ENCODE measurements at places on chromosomes 3 and 15.
A peak's percentile ranks its signal among the peaks of the same experiment; 100 is the strongest.

DNA sequence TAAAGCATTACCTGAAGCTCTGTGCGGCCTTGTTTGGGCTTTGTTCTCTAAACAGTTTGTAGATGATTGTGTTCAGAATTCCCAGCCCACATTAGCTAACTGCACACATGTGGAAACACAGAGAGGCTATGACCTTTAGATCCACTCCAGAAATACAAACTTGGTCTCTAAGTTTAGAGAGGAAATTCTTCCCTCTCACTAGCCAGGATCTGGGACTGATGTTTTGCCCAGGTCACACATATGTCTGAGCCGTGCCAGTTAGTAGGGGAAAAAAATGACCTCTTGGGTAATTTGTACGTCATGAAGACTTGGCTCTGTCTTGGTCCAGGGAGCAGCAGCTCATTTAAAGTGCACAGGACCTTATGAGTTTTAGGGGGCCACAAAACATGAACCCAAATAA, 223.1 kb downstream of the RBMS3 start:
- peak; percentile 80 for DNase-seq

DNA sequence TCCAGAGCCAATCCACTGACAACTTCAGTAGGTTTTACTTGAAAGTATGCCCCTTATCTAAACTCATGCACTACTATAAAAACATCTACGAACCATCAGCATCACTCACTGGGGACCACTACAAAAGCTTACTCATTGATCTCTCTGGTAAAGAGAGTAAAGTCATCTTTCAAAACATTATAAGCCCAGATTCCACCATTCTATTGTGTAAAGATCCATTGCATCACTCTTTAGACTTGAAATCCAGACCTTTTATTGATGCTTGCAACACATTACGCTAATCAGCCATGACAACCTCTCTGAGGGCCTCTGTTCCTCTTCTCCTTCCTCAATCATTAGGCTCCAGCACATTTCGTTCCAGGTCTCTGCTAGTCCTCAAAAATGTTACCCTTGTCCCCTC, 248.9 kb upstream of the WNT5A start:
- DNase-seq, result no peak

- no peak for DNase-seq
These were observed 1022.9 kb downstream of the MCTP2 start for GRCh38 chr15:95254263-95254662.

GRCh38 chr3:143991713-143992112, 20.1 kb downstream of the DIPK2A start:
- no peak for DNase-seq

DNA sequence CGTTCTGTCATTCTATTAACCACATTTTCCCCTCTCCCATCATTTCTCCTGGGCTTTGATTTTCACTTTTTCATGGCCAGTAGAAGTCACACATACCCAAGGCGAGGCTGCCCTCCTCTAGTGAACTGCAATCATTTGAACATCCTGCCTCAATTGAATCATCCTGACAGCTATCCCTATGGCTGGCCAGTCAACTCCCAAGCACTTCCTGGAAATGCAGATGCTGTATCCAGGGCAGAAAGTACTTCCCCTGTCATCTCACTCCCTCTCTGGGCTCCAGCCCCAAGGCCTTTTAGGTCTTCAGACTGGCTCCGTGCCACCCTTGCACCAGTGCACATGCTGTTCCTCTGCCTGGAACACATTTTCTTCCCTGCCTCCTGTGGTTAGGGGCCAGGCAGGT, 738.3 kb upstream of the CFAP20DC start:
- no peak for DNase-seq

DNA sequence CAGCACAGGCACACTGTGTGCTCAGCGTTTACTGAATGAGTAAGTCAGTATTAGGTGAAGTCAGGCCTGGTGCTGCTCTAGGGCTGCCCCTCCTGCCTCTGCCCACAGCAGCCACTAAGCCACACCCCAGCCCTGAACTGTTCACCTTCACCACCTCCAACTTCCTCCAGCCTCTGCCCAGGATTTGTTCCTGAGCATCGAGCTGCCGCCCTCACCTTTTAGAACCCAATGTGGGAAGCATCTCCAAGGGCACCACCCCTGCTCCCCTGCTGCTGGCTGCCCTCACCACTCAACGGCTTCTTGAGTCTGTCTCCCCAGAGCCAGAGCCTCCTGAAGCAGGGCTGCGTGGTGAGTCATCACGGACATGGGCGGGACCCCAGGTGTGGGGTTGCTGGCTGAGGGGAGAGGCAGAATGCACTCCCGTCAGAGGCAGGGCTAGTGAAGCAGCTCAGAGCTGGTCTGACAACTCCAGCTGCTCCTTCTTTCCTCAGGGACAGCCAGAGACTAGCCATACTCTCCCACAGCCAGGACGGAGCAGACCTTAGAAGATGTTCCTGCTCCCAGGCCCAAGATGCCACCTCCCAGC, 5.8 kb downstream of the HYAL2 start:
- no peak for DNase-seq

- no peak for DNase-seq
These were observed 184.0 kb downstream of the MAGI1 start for GRCh38 chr3:65854606-65855304.

GRCh38 chr15:40853241-40853890, 9.5 kb downstream of the SPINT1 start:
- no peak for DNase-seq

DNA sequence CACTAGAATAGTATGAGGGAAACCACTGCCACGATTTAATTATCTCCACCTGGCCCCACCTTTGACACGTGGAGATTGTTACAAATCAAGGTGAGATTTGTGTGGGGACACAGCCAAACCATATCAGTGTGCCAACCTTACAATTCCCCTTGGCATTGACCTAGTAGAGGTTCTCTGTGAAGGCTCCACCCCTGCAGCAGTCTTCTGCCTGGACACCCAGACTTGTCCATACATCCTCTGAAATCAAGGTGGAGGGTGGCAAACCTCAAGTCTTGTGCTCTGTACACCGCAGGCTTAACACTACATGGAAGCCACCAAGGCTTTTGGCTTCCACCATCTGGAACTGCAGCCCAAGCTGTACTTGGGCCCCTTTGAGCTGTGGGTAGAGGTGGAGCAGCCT, 8.8 kb upstream of the IQGAP1 start:
- no peak for DNase-seq

DNA sequence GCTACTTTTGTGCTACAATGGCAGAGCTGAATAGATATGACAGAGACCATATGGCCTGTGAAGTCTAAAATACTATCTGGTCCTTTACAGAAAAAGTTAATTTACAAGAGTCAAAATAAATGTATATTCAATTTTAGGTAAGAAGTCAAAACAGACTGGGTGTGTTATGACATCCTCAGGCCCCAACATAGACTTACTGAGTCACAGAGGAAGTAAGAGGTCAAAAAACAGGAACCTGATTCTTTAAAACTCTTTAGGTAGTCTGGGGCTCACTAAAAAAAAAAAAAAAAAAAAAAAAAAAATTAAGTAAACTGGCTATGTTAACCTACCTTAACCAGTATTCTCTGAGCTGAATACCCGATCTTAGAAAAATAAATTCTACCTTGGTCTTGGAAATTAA, 13.1 kb downstream of the DNAAF4 start:
- DNase-seq, result no peak

- DNase-seq, result no peak
These were observed 23.1 kb downstream of the AADAC start for GRCh38 chr3:151837057-151837456.

- DNase-seq, result no peak
These were observed 18.9 kb upstream of the ACAP2 start for GRCh38 chr3:195461594-195462307.

DNA sequence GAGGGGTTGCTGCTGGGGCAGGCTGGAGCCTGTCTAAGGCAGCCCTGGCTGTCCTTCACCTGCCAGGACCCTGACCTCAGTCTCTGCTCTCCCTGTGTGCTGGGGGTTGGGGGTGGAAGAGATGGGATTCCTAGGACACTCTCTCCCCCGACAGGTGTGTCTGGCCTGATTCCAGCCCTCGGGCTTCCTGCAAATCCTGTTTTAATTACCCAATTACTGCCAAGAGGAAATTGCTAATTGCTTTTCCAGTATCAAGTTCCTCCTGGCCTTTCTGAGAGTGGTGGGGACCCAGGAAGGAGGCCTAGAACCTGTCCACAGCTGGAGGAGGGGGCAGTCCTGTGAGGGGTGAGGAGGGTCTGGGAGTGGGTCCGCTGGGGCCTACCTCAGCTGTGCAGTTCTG, 15.8 kb downstream of the PLXNA1 start:
- DNase-seq, result no peak

- DNase-seq, result peak; percentile 91
These were observed 30.6 kb upstream of the ABHD2 start for GRCh38 chr15:89057506-89058133.

- DNase-seq, result no peak
These were observed 33.2 kb downstream of the TM4SF4 start for GRCh38 chr3:149507491-149508324.

GRCh38 chr15:43423793-43424192, 52.9 kb downstream of the TUBGCP4 start:
- DNase-seq, result no peak

DNA sequence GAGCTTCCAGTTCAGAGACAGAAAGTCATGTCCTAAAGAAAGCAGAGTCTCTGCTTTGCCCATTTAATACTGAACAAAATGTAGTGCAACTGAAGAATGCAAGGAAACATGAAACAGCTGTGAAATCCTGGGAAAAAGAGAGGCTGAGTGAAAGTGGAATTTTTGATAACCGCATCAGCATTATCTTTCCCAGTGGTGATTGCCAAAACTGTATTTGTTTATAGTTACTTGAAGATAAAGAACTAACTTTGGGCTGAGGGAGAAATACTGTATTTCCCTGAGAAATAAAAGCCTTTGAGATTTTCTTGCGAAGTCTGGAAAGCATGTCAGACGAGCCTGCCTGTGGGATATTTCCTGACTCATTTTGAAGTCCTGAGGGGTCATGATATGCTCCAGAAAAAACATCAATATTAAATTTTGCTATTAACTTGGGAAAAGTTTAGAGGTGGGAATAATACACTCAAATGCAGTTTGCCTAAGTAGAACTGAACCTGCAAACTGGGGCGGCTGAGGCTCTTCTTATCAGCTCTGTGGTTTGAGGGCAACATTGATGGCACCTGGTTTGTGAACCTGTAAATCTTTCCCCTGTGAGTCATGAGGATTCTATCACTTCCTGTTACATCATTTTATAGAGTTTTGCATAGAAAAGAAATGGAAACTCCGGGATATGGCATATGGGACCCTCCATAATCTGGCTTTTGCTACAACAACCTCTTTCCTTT, 855.3 kb downstream of the MCTP2 start:
- DNase-seq, result no peak

DNA sequence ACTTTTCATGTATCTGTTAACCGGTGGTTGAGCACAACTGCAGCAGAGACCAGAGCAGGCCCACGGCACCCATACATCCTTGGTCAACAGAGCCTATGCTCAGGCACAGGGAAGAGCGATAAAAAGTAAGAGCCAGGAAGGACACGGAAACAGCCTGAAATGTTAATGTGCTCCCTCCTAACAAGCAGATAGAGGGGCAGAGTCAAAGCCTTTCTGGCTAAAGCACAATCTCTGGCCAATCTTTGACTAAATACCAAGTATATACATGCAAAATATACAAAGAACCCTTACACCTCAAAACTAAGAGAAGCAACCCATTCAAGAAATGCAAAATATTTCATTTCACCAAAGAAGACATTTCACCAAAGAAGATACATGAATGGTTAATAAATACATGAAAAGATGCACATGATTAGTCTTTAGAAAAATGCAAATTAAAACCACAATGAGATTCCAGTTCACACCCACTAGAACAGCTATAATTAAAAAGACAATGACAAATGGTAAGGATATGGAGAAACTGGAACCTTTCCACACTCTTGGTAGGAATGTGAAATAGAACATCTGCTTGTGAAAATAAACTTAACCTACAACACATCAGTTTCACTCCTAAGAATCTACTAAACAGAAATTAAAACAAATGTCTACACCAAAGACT, 88.0 kb downstream of the OSBPL10 start:
- DNase-seq, result no peak

- no peak for DNase-seq
These were observed 69.6 kb downstream of the ASB7 start for GRCh38 chr15:100671858-100672543.

- DNase-seq, result no peak
These were observed 230.4 kb upstream of the CHRM5 start for GRCh38 chr15:33737687-33738601.

DNA sequence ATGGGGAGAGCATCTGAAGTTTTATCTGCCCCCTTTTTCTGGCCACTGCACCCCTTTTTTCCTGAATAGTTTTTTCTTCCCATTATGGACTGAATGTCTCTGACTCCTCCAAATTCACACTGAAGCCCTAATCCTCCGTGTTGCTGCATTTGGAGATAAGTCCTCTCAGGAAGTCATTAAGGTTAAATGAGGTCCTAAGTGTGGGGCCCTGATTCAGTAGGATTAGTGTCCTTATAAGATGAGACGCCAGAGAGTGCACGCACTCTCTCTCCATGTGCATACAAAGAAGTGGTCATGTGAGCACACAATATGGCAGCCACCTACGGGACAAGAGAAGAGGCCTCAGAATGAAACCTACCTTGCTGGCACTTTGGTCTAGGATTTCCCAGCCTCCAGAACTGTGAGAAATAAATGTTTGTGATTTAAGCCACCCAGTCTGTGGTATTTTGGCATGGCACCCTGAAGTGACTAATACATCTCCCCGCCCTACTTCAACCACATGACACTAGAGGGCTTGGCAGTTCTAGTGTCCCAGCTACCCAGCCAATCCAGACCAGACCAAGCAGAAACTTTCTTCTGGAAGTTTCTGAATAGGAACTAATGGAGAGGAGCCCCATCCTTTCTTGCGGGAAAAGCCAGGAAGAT, 191.3 kb downstream of the PDE8A start:
- DNase-seq, result no peak

GRCh38 chr15:41713047-41713446, 52.8 kb downstream of the MGA start:
- peak; percentile 79 for DNase-seq

GRCh38 chr3:45574067-45574494, 20.5 kb upstream of the LIMD1 start:
- peak; percentile 3 for DNase-seq

DNA sequence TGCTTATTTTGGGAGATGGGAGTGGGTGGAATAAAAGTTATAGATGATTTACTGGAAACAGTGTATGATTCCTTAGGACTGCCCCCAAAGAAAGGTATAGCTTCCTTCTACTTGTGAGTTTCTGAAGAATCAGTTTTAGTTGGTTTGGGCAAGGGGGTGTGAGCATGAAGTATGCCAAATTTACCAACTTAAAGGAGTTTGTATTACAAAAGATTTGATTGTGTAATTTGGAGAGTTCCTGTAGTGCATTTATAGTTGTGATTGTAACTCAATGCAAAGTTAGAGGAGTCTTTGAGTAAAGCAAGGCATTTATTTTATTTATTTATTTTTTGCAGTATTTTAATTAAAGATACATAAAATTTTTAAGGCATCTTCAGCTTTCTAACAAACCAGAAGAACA, 42.8 kb downstream of the TSC22D2 start:
- no peak for DNase-seq

- DNase-seq, result no peak
These were observed 247.4 kb upstream of the RBMS3 start for GRCh38 chr3:29033511-29033910.

Measured in sigmoid colon (tissue), 7 donors.